Hypothalamus (tissue), 51 donors: ENCODE measurements at places on chromosomes 2 and 18.

DNA sequence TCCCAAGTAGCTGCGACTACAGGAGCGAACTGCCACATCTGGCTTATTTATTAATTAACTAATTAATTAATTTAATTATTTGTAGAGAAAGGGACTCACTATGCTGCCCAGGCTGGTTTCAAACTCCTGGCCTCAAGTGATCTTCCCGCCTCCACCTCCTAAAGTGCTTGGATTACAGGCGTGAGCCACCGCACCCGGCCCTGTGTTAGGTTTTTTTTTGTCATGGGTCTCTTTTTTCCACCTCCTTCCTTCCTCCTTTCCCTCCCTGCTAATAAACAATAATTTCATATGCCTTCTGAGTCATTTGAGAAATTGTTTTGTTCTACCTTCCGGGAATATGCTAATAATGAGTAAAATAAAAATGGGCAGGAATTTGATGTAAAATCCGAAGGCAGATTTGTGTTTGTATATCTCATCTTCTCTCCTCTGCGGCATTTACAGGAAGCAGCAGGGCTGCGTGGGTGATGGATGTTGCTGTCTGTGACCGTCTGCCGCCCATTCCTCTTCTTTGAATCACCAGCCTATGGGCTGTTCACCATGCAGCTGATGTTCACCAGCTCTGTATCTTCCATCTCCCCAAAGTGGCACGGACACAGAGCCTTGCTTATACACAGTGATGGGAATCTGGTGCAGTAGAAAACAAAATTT is 89.9 kb downstream of the ACSL3 start:
- no peak for DNase-seq

GRCh38 chr2:219076253-219076652 is 15.5 kb upstream of the IHH start:
- DNase-seq = no peak

DNA sequence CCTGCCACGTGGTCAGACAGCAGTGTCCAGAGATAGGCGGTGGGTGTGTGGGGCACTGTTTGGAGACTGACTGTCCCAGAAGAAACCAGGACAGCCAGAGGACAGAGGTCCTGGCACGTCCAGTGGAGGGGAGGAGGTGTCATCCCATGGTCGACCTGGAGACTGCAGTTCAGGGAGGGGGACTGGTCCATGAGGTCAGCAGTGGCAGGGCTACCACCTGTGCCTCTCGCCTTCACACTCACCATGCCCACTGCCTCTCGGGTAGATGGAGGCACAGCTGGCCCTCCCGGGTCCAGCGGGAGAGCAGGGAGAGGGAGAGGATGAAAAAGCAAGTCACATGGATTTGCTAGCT is 53.9 kb downstream of the INHBB start:
- no peak for DNase-seq

DNA sequence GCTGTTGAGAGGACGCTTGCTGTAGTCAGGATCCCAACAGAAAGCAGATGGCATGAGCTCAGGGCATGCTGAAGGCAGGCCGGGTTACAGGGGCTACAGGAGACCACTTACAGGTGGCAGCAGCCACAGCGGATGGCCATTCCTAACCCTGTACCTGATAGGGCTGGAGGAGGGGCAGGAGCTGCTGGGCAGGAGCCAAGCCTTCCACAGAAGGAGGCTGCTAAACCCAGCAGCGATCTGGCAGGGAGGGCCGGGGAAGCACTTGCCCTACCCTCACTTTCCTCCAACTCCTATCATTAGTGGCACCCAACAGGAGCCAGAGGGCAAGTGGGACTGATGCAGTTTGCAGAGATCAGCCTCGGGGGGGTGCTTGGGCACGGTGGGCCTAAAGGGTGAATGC is 2.0 kb downstream of the ASB18 start:
- no peak for DNase-seq

DNA sequence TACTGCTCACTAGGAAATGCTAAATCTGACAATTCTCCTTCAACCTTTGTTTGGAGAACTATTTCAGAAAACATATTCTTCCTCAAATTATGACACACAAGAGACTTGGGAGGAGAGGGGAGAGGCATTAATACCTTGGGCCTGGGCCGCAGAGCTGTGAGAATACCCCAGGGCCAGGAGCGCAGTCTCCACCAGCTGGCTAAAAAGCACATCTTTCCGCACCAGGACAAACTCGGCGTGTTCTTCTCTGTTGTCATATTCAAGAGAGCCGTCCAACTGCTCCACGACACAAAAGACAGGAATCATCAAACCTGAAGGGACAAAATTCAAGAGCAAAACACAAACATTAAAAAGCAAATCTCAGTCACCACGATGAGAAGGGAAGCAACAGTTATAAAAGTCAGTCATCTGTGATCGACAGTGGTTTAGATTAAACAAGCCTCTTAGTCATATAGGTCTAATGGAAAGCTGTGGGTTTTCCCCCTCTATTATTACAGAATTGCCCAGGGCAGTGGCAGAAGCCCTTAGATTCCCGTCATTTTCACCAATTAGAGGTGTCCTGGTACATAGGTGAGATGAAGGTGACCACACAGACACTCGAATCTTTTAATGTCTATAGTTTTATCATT is 24.4 kb downstream of the SATB2 start:
- no peak for DNase-seq

- no peak for DNase-seq
Measured at GRCh38 chr2:221943076-221943810, 355.6 kb downstream of the PAX3 start.
